ENCODE measurements at places on chromosomes 2 and 18.

DNA sequence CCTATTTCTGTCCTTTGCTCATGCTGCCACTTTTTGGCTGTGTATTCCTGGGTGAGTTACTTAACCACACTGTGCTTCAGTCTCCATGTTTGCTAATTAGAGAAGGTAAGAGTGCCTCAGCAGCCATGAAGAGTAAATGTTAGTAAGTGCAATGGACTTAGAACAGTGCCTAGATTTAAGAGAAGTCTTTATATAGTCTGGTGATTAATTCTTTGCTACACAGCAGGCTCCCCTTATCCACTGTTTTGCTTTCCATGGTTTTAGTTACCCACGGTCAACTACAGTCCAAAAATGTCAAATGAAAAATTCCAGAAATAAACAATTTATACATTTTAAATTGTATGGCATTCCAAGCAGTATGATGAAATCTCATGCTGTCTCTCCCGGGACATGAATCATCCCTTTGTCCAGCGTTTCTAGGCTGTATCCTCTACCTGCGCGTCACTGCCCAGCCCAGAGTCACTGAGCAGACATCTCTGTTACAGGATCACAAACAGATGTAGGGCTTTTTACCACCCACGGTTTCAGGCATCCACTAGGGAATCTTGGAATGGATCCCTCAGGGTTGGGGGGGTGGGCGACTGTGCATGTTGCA is 91.0 kb downstream of the CTIF start:
- DNase-seq: no peak

GRCh38 chr2:227536445-227536844 is 62.2 kb upstream of the SCYGR2 start:
- no peak for DNase-seq

GRCh38 chr2:8605351-8606065 is 76.3 kb upstream of the ID2 start:
- DNase-seq: no peak

GRCh38 chr2:202133200-202133908 is 60.3 kb downstream of the KIAA2012 start:
- no peak for DNase-seq

GRCh38 chr2:74259191-74259590 is 60.8 kb downstream of the MTHFD2 start:
- no peak for DNase-seq

DNA sequence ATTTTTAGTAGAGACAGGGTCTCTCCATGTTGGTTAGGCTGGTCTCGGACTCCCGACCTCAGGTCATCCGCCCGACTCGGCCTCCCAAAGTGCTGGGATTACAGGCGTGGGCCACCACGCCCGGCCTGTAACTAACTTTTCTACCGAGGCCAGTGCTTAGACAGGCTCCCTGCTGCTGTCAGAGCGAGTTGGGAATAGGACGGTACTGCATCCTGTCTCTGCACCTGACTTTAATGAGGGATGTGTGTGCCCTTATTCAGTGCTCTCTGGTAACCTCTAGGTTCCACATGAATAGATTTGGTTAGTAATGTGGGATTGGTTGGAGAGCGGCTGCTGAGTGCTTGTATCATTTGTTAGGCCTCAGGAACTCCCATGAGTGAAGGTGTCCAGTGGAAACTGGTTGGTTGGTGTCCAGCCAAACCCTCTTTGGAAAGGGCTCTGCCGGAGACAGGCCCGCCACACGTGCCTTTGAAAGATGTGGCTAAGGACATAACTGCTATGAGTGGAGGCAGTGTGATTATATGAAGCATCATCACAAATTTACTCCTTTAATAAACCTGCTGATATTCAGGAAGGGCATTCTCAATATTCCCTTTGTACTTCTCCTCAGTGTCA is 36.6 kb downstream of the MYOM1 start:
- DNase-seq: no peak

- no peak for DNase-seq
These were observed 8.2 kb downstream of the SLC35F6 start for GRCh38 chr2:26772064-26773001.

- DNase-seq: no peak
These were observed 10.0 kb downstream of the HK2 start for GRCh38 chr2:74843899-74844298.

- DNase-seq: no peak
These were observed 21.6 kb upstream of the CREG2 start for GRCh38 chr2:101408925-101409324.

GRCh38 chr18:45760462-45761036 is 36.6 kb downstream of the SLC14A1 start:
- DNase-seq: no peak

GRCh38 chr2:11746807-11747459 is 501 bp downstream of the LPIN1 start:
- no peak for DNase-seq

DNA sequence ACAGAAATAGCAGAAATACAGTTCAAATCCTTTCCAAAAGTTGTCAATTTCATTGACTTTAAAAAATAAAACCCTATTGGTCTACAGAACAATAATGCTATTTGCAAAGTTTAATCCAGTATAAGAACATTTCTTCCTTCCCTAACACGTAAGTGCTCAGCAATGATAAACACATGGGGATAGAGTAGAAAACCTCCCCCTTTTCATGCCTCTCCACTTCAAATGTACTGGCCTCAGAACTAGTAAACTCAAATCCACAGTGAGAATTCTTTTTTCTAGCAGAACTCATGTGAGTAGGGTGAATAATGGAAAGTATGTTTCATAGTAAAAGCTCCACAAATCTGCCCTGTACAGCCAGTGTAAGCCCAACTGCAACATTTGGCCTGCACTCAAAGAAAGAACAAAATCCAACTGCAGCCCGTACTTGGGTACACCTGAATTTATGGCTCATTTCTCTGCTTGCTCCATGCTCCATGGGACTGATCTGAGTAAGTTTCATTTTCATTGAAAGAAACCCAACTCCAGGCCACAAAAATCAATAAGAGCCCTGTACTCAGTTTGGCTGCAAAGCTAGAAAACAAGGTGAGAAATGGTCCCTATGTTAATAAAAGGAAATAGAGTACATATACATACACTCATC is 115.0 kb upstream of the RMDN2 start:
- DNase-seq: no peak

GRCh38 chr18:62339106-62339988 is 14.2 kb downstream of the TNFRSF11A start:
- no peak for DNase-seq

- DNase-seq: no peak
These were observed 74.2 kb upstream of the ID2 start for GRCh38 chr2:8607606-8608005.

GRCh38 chr2:208049006-208049405 is 23.7 kb upstream of the PLEKHM3 start:
- no peak for DNase-seq

- no peak for DNase-seq
These were observed 156.1 kb downstream of the MYO1B start for GRCh38 chr2:191401287-191401686.

DNA sequence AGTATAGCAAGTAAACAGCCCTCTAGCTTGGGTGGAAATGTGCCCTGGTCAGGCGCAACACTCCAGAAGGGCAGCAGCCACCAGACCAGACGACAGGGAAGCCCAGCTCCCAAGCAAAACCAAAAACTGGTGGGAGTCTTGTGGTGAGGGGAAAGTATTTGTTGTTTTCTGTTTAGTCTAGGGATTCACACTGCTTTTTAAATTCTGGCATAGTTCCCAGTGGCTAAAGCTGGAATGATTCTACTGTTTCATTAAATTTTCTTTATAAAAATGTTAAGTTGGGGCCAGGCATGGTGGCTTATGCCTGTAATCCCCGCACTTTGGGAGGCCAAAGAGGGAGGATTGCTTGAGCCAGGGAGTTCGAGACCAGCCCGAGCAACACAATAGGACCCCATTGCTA is 38.5 kb downstream of the MERTK start:
- no peak for DNase-seq

- no peak for DNase-seq
These were observed 4.8 kb downstream of the PSMD14 start for GRCh38 chr2:161312996-161313395.

DNA sequence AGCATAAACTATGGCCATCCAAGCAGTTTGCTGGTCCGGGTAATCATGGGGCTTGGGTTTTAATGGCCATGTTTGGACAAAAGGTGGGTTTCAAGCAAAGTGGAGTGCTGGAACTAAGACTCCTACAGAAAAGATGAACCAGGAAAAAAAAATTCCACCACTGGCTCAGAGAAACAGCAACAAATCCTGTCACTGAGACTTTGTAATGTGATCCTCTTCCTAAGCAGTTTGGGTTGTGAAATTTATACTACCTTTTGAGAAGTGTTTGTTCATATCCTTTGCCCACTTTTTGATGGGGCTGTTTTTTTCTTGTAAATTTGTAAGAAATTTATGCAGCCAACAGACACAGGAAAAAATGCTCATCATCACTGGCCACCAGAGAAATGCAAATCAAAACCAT is 40.2 kb downstream of the MRPL33 start:
- DNase-seq: no peak

DNA sequence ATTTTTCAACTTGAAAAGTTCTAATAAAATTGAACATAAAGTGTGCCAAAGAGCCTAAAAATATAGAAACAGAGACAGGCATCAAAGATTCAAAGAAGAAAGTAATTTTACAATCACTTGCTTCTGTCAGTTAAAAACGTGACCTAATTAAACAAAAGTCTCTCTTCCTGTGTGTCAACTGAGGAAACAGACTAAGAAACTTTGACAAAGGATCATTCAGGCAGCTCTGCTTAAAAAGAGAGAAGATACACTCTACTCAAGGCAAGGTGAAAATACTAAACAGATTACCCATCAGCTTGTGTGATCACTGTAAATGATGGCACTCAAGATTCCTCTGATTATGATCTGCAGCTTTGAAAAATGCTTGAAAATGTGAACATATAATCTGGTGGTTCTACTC is 47.8 kb downstream of the DYM start:
- DNase-seq: no peak

GRCh38 chr2:78145395-78145996 is 623.3 kb upstream of the LRRTM4 start:
- DNase-seq: no peak

GRCh38 chr2:85131116-85131515 is 2.1 kb upstream of the TCF7L1 start:
- no peak for DNase-seq
